ENCODE measurements at places on chromosomes 3 and 15. TPM values are rescaled to one million over a fixed set of nuclear protein-coding genes. Genes with fewer than 3 reads are reported as not detected.

DNA sequence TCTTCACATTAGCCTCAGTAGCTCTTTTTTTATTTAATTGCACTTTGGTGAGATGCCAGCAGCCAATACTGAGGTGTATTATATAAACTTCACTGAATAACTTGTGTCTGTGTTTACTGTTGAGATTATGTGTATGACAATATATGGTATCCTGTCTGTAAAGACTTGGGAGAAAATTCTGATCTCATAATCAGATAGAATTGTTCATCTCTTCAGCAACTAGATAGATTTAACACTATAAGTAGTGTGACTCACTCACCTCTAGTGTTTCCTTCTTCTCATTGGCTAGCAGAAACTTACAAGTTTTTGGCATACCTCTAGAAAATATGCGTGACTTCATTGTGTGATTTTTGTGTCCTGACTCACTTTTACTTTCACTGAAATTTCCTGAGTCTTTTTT, 67.6 kb upstream of the TGFBR2 start:
- H3K4me1 ChIP-seq = no peaks in the 10 kb centered on the region
- H3K27ac ChIP-seq = no peak overlapping the region
- H3K36me3 ChIP-seq = no peaks in the 10 kb centered on the region
- no peak overlapping the region for H3K4me3 ChIP-seq
- DNase-seq = no peak
- no peaks in the 10 kb centered on the region for H3K27me3 ChIP-seq

DNA sequence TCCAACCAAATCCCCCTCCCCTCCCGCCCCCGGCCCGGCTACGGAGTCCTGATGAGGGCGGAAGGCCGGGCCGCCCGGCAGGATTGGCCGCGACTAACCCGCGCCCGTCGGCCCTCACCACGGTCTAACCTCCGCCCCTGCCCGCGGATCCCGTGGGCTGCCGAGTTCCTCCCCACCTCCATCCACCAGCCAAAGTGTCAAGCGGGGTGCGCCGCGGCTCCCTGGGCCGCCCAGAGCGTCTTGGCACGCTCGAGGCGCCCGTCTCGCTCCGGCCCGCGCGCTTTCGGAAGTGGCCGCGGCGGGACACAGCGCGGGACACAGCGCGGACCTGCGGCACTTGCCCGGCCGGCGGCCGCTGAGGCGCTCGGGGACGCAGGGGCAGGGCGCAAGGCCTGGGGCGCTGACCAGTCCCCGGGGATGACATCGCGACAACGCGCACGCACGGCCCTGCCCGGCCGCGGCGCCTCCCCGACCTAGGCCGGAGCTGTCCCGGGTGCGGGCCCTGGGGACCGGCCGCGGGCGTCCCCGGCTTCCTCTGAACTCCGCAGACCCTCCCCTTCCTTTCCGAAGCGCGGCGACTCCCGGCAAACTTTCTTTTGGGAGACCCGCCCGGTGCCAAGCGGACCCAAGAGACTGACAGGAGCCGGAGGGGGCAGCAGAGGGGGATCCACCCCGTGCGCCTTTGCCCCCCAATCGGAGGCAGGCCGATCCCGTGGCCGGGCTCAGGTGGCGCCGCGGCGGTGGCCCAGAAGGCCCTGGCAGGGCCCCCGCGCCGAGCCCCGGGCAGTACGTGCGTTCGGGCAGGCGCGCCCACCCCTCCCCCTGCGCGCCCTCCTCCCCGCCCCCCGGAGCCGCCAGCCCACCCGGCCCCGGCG, 112.8 kb upstream of the ICE2 start:
- no peaks in the 10 kb centered on the region for H3K4me1 ChIP-seq
- no peaks in the 10 kb centered on the region for H3K36me3 ChIP-seq
- H3K27ac ChIP-seq = no peak overlapping the region
- no peak for DNase-seq

DNA sequence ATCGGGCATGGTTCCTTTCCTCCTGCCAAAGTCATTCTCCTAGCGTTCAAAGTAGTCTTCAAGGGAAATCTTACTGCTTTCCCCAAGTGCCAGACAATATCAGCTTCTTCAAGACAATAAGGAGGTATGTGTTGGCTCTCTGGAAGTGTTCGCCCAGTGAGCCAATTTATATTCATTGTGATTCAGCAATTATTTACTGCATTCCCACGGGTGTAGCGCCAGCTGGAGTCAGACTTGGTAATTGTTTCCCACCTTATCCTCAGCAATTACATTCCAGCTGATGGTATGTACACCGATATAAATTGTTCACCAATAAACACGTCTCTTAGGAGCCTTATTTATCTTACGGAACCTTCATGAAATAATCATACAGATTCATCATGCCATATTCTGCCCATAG, 103.6 kb upstream of the CTNNB1 start:
- no peaks in the 10 kb centered on the region for H3K36me3 ChIP-seq
- DNase-seq = no peak
- H3K4me1 ChIP-seq = no peaks in the 10 kb centered on the region
- no peak overlapping the region for H3K27ac ChIP-seq

- no peak overlapping the region for H3K27ac ChIP-seq
- H3K4me3 ChIP-seq = no peak overlapping the region
Measured at GRCh38 chr3:73021301-73021835, 24.8 kb downstream of the PPP4R2 start.

Gene C3orf49
- total RNA-seq = not detected

DNA sequence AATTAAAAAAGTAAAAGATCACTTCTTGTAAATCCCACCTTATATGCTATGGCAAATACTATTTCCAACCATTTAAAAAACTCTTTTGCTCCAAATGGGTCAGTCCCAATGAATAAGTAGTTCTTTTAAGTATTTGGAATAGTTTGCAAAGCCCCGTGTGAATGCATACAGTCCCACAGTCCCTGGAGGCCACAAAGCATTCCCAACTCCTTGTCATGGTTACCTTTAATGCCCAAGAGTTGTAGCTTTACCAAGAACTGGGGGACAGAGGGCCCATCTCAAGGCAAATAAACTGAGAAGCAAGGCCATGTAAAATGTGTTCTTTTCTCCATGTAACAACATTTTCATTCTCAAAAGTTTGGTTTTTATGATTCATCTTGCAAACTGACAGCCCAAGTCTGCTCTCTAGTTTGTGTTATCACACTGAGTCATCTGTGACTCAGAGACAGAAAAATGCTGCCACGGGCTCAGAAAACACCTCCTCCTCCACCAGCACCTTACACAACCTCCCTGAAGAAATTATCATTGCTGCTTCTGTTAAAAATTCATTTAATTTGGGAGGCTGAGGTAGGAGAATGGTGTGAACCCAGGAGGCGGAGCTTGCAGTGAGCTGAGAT, 336.2 kb downstream of the ERC2 start:
- no peak overlapping the region for H3K27ac ChIP-seq
- no peaks in the 10 kb centered on the region for H3K4me1 ChIP-seq

DNA sequence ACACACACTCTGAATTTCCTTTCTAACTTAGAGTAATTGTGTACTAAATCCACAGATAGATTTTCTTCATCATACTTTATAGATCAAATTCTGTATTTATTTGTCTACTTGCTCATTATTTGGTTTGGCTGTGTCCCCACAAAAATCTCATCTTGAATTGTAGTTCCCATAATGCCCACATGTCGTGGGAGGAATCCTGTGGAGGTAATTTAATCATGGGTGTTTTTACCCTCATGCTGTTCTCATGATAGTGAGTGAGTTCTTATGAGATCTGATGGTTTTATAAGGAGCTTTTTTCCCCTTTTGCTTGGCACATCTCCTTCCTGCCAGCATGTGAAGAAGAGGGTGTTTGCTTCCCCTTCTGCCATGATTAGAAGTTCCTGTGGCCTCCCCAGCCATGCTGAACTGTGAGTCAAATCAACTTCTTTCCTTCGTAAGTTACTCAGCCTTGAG, 198.3 kb upstream of the TGFBR2 start:
- no peaks in the 10 kb centered on the region for H3K27me3 ChIP-seq
- H3K27ac ChIP-seq = no peak overlapping the region

DNA sequence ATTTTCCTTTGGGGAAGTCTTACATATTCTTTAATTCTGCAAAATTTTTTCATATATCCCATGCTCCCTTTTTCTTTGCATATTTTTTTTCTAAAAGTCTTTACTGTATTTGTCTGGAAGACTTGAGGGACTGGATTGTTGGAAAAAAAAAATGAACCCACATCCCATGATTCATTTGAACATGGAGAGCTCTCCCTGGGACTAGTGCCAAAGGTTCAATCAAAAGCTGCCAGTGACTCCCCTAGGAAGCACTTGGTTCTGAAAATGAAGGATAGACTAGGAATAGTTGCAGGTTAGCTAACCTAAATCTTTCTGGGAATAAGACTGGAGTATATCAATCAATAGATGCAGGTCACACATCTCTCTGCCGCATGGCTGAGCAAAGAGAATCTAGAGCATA, 16.4 kb upstream of the BNC1 start:
- H3K4me3 ChIP-seq = no peak overlapping the region
- H3K36me3 ChIP-seq = no peaks in the 10 kb centered on the region
- no peak overlapping the region for H3K27ac ChIP-seq

DNA sequence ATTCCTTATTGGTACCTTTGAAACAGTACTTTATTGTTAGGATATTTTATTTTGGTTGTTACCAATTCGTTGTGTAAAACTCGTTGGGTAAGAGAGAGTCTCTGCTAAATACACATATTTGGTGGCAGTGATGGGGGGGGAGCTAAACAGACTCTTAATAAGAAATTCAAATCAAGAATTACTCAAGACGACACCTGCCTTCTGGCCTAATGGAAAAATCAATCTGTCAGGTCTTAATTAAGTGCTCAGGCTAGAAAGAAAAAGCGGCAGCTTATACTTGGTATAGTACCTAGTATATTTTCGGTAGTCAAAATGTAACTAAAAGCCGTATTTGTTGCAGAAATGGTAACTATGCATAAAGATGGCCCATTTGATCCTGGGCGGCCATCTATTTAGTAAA, 18.2 kb downstream of the FOXP1 start:
- H3K36me3 ChIP-seq = no peaks in the 10 kb centered on the region
- H3K4me1 ChIP-seq = no peaks in the 10 kb centered on the region
- H3K4me3 ChIP-seq = no peak overlapping the region
- DNase-seq = no peak
- no peaks in the 10 kb centered on the region for H3K27me3 ChIP-seq

DNA sequence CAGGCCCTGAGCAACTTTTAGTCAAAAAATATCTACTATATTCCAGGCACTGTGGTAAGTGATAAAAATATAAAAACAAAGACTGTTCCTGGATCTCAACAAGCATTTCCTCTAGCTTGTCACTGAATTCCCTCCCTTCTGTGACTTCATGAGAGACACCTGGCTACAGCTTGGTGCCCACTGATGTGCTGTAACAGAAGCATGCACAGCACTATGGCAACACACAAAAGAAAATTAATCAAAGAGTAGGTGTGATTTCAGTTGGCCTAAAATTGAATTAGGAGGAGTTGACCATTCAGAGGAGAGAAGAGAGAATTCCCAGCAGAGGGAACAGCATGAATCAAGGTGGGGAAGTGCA, 158.9 kb upstream of the LPP start:
- H3K4me1 ChIP-seq = no peaks in the 10 kb centered on the region
- no peak for DNase-seq
- H3K27me3 ChIP-seq = no peaks in the 10 kb centered on the region
- H3K27ac ChIP-seq = no peak overlapping the region
- no peaks in the 10 kb centered on the region for H3K36me3 ChIP-seq

DNA sequence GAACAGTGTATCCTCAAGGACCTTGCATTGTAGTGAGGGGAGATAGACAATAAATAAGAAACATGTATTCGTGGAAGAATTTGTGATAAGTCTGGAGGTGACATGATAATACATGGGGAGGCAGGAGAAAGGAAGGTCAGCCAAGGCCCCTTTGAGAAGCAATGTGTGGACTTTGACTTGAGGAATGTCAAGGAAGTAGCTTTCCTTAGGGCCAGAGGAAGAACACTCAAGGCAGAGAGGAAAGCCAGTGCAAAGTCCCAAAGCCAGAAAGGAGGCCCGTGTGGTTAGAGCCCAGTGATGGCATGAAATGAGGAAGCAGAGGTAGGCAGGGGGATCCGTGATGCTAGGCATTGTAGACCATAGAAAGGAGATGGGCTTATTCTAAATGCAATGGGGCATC, 192.2 kb downstream of the NR1D2 start:
- no peak for DNase-seq
- no peaks in the 10 kb centered on the region for H3K36me3 ChIP-seq
- H3K27ac ChIP-seq = no peak overlapping the region

DNA sequence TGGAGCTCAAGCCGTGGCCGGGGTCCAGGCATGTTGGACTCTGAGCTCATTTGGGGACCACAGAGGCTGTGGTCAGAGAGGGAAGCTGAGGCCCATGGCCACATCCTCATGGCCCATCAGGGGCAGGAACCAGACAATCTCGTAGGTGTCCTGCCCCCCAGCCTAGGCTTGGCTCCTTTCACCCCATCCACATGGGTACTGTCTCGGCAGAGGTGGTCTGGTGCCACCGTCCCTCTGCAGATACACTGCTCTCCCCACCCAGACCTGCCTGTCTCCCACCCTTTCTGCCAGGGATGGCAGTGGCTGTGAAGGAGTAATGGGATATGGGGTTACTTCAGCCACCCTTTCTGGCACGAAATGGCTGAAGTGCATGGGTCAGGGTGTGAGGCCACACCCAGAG, 7.9 kb downstream of the PRSS50 start:
- no peaks in the 10 kb centered on the region for H3K27me3 ChIP-seq
- H3K4me3 ChIP-seq = no peak overlapping the region
- H3K4me1 ChIP-seq = no peaks in the 10 kb centered on the region
- DNase-seq = no peak
- H3K36me3 ChIP-seq = no peaks in the 10 kb centered on the region

- H3K4me1 ChIP-seq = peaks cover 6% of the 10 kb centered on the region
- H3K36me3 ChIP-seq = no peaks in the 10 kb centered on the region
- peak; percentile 62 for DNase-seq
- no peaks in the 10 kb centered on the region for H3K27me3 ChIP-seq
- H3K4me3 ChIP-seq = peak overlapping the region; percentile 26
Measured at GRCh38 chr15:42080186-42080918, 14.0 kb downstream of the PLA2G4D start.

GRCh38 chr3:114863848-114864247, 283.2 kb downstream of the ZBTB20 start:
- no peak overlapping the region for H3K27ac ChIP-seq
- H3K36me3 ChIP-seq = no peaks in the 10 kb centered on the region
- no peak overlapping the region for H3K4me3 ChIP-seq
- H3K4me1 ChIP-seq = no peaks in the 10 kb centered on the region
- H3K27me3 ChIP-seq = no peaks in the 10 kb centered on the region
- no peak for DNase-seq

DNA sequence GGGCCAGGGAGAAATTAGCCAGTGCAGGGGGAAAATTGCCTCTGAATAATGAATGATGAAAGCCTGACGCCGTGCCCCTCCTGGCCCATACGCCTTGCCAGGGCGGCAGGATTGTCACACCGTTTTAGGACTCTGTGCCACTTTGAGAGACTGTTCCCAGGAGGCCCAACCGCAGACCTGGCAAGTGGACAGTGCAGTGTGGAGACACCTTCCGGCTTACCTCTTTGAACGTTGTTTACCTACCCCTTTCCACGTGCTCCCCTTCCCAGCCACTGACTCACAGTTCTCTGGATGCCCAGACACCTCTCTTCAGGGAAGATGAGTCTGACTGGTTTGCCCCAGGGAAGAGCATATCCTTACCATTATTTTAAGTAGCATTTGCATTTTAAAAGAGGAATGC, 84.0 kb upstream of the PXYLP1 start:
- no peaks in the 10 kb centered on the region for H3K36me3 ChIP-seq
- no peak overlapping the region for H3K27ac ChIP-seq
- no peak for DNase-seq

Gene CHRD
- total RNA-seq = 0.63 TPM

GRCh38 chr3:51510996-51511395, 11.2 kb upstream of the DCAF1 start:
- DNase-seq = no peak
- H3K27me3 ChIP-seq = no peaks in the 10 kb centered on the region
- no peaks in the 10 kb centered on the region for H3K4me1 ChIP-seq
- H3K36me3 ChIP-seq = no peaks in the 10 kb centered on the region
- no peak overlapping the region for H3K27ac ChIP-seq

Gene IL12A
- 0.82 TPM for total RNA-seq
